Sciatic nerve (tissue), 2 donors: ENCODE measurements at places on chromosomes 3 and 15. TPM values are rescaled to one million over a fixed set of nuclear protein-coding genes. Genes with fewer than 3 reads are reported as not detected.
A peak's percentile ranks its signal among the peaks of the same experiment; 100 is the strongest.

DNA sequence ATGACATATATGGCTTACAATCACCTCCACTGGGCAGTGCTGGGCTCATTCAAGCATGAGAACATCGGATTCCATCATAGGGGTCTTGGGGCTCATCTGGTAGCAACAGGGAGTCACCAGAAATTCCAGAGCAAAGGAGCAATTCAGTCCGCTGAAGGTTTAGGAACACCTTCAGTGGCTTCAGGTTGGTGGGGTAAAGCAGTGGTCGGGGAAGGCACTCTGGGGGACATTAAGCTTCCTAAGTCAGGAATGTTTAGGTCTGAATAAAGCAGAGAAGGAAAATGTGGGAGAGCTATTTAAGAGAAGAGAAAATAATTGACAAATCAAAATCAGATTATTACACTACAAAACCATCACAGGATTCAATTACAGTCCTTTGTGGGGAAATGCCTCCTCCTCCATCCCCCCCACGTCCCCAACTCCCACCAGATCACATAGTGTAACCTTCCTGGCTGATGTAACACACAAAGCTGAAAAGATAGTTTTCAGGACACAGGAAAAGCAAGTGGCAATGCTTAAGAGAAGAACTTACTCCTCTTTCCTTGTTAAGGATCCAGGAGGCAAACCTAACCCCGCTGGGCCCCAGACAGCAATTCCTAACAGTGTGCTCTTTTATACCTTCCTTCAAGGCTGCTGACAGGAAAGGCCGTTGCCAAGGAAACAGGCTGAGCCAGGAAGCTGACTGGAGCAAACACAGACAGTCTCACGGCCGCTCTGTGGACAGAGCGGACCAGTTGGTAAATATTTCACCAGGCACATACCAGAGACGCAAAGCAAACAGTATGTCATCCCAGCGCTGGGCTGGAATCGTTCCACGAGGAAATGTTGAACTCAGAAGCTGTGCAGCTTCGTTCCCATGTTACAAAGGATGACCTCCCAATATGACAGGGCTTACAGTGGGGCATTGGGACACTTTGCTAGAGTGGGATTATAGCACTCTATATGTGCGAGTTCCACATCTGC lies 57.5 kb upstream of the LMCD1 start:
- peak; percentile 80 for DNase-seq

GRCh38 chr3:183504597-183504996 lies 50.9 kb downstream of the KLHL6 start:
- no peak for DNase-seq

GRCh38 chr15:90680371-90680935 lies 36.7 kb upstream of the BLM start:
- peak; percentile 64 for DNase-seq

DNA sequence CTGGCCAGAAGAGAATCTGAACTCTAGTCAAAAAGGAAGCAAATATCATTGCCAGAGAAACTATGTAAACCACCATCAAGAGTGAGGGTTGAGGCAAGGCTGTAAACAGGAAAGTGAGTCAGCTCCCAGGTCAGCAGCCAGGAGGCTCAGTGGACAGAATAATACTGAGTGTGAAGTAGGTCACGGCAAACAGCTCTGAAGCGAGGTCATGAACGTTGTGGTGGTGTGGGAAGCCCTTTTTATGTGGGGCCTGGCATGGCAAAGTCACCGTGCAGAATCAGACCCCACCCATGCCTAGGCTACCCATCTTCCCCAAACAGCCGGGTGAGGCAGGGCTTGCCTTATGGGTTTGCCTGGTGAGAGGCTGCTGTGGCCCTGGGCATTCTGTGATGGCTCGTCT lies 43.9 kb downstream of the THBS1 start:
- DNase-seq: no peak

Gene EIF2B5
- total RNA-seq: 30.6 TPM
